ENCODE measurements at places on chromosomes 12 and 14.

DNA sequence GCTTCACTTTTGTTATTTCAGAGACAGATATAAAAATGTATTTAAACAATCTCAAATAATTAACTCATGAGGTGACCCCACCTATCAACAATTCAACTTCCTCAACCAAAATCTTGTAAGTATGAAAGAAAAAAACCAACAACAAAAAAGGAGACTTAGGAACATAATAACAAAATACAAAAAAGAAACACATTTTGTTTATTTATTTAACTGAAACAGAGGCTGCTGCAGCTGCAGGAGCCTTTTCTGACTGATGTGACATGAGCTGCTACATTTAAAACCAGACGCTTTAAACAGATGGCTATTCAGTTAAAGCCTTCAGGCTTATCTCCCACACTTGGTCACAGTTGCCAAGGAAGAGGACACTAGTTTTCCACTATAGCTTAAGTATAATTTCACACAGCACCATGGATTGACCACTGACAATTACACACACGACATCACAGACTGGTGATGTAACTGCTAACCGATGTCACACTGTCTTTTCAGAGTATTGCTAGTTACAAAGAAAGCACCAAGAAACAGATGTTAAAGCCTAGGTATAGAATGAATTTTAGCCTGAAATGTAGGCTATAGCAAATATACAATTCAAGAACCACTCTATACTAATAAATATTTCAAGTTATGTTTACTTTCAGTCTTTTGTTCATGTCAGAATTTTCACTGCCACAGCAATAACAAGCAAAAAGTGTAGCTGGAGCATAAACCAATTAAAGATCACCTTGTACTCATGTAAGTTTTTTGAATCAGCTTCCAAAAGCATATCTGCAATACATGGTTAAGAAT, 113.0 kb downstream of the MED13L start:
- DNase-seq = peak; percentile 29

DNA sequence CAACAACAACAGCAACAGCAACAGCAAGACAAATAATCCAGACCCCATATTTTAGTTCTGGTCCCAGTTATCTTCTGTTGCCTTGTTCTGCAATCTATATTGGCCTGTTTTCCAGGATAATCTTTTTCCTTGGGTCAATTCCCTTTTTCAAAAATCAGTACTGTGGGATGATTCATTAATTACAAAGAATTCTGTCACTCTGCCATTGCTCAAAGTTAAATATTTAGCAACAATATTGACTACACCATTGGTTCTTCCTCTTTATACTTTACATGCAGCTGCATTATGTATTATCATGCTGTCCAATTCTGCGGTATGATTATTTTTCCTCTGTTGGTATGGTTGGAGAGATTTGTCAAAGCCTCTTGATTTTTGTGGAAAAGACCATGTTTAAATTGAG, 10.1 kb upstream of the GALNT8 start:
- no peak for DNase-seq

- no peak for DNase-seq
Observed at GRCh38 chr12:117441751-117442150, 80.3 kb upstream of the NOS1 start.

DNA sequence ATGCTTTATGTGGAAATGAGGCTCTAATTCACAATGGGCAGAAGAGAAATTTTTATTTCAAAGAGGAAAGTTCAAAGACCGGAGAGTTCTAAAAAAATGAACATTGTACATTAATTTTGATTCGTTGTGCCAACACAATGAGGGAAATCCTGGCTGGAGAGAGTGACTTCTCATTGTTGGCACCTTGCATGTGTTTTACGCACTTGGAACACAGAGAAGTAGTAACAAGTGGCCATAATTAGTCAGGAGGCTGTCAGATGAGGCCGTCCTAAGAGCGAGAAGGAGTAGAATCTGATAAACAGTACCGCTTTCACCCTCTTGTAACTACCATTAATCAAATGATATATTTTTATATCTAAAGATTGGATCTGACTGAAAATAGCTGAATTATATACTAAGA, 6.9 kb downstream of the LMO3 start:
- no peak for DNase-seq

DNA sequence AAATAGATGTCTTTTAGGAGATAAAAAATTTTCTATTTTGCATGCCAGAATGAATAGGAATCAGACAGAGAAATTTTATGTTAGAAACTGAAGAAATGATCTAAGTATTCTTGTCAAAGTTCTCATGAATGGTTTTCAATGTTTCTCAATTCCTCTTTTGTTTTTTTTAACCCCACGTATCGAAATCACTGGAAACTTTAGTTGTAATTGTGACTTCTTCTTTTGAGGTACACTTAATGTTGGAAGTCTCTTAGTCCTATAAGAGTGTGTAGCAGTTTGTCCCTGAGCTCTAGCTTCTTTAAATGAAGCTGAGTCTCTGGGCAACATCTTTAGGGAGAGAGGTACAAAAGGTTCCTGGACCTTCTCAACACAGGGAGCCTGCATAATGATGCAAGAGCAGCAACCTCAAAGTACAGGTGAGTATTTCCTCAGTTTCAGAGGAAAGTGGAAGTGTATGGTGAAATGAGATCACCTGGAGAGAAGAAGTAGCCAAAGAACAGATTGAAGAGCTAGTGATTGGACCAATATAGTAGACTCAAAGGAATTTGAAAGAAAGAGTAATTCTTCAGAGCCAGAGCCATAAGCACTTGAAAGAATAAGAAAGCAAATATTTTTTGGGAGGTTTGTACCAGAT, at the start of gene CLEC6A:
Gene CLEC6A, plus strand, starts transcription at position 236 of the 634 bp plus-strand sequence. Its CDS starts 150 bp downstream, at position 386.
- no peak for DNase-seq

GRCh38 chr12:97229004-97229403, 233.6 kb upstream of the RMST start:
- no peak for DNase-seq

DNA sequence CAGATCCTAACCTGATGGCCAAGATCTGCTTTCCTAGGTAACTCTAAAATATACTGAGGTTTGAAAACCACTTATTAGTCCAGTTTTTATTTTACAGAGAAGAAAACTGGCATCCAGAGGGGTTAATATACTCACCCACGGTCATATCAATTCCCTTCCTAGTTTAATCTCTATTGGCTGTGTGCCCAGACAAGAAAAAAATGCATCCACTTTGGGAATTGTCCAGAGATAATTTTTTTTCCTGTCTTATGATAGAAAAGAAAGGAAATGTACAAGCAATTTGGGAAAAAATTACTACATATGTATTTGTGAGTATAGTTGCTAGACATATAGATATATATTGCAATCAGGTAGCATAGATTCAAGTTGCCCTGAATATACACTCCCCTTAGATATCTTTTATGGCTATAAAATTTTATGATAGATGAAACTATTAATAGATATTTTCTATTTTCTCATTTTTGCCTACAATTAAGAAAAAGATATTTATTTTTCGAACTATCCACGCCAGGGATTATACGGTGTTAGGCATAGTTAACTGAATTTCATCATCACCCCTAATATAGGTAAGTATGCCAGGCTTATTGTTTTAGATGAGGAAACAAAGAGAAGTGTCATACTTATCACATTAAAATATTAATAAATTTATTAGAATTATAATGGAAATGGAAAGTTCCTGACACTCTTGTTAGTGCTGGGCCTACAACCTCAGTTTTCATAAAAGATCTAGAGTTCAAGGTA, 100.5 kb upstream of the SLC38A2 start:
- DNase-seq = no peak

GRCh38 chr12:85765453-85765869, 70.7 kb downstream of the RASSF9 start:
- DNase-seq = no peak

- DNase-seq = no peak
Observed at GRCh38 chr14:47826809-47827208, 151.4 kb upstream of the MDGA2 start.

DNA sequence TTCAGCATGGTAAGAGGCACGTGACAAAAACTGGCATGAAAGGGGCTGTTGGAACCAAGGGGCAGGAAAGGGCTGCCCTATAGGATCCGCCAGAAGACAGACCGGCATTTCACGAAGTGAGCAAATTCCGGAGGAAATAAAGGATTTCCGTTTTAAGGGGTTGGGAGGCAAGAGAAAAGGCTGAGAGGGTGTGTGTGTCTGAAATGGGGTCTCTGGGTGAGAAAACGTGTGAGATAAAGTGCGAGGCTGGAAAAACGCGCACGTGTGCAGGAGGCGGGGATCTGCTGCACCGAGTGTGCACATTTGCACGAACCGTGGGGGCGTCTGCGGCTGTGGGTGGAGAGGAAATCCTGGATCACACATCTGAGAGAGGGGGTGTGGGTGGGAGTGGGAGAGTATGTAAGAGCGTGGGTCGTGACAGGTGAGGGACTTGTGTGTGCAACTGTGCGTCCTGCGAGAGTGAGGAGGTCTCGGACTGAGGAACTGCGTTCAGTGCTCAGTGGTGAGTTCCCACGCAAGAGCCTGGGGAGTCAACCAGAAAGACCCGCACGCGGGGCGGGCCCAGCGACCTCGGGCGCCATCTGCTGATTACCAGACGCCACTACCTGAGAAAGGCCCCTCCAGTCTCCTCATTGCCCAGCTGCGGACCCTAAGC, 37.0 kb upstream of the P2RX7 start:
- DNase-seq = peak; percentile 87

DNA sequence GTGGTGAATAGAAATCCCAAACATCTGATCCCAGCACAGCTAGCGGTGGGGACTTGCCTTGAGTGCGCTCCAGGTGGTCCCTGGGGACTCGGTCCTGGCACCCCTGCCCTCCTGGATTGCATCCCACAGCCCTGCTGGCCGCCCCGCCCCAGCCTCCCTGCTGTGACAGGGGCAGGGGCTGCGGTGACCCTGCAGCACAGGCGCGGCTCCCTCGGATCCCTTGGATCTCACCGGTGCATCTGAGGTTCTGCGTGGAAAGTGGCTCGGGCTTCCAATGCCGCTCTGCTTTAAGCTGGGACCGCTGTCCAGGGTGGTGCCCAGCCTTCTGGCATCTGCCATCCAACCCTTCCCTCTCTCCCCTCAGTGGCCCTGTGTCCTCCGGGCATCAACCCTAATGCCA, 16.0 kb downstream of the ANKRD9 start:
- DNase-seq = no peak

GRCh38 chr14:102248121-102248520, 56.8 kb downstream of the MOK start:
- DNase-seq = no peak

DNA sequence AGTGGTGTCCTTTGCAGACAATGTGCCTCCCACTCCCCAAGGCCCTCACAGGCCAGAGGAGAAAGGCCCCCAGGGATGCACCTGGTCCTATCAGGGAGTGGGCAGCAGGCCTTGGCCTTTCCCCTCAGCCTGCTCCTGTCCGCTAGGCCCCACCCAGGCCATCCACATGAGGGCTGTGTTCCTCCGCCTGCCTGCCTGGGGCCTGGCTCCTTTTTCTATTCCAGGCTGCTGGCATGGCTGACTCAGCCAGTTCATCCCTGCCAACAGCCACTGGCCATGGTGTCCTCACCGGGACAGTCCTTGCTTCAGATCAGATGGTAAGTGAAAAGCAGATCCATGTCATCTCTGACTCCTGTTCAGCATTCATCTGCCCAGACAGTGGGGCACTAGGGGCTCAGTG, 13.4 kb downstream of the ISM2 start:
- DNase-seq = no peak

DNA sequence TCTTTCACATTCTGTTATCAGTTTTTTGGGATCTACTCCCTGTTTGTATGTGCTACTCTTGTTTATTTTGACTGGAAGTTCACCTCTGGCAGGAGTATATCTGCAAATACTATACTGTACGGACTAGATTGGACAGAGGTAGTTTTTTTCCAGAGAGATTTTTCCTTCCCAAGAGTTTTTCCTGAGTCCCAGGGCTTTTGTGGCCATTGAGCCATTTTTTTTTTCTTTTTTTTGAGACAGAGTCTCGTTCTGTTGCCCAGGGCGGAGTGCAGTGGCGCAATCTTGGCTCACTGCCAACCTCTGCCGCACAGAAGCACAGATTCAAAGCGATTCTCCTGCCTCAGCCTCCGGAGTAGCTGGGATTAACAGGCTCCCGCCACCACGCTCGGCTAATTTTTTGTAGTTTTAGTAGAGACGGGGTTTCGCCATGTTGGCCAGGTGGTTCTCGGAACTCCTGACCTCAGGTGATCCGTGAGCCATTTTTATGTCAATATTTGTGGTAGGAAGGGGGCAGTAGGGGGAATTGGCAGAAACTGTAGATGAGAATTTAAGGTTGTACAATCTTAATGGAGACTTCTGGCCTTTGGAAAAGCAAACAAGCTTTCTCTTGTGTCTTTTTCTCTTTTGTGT, 19.4 kb downstream of the KTN1 start:
- DNase-seq = no peak

DNA sequence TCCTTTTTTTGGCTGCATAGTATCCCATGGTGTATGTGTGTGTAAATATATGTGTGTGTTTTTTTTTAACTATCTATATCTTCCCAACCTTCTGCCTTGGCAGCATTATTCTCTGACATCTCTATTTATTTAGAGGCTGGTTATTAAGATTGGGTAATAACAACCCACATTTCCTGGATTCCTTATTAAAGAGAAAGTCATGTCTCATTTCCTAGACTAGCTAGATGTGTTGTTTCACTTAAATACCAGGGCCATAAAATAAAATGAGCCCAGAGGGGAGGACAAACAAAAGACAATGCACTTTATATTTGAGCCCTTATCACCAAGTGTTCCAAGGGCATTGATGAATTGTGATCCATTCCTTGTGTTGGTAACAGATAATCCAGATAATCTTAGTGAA, 169.1 kb downstream of the SLC5A8 start:
- no peak for DNase-seq

GRCh38 chr14:91523972-91524371, 13.9 kb upstream of the PPP4R3A start:
- no peak for DNase-seq

Data from activated CD8-positive, alpha-beta T cell treated with anti-CD3 and anti-CD28 coated beads for 36 hours (primary cell).